Astrocyte of the spinal cord (primary cell): ENCODE measurements at places on chromosomes 12 and 14.

DNA sequence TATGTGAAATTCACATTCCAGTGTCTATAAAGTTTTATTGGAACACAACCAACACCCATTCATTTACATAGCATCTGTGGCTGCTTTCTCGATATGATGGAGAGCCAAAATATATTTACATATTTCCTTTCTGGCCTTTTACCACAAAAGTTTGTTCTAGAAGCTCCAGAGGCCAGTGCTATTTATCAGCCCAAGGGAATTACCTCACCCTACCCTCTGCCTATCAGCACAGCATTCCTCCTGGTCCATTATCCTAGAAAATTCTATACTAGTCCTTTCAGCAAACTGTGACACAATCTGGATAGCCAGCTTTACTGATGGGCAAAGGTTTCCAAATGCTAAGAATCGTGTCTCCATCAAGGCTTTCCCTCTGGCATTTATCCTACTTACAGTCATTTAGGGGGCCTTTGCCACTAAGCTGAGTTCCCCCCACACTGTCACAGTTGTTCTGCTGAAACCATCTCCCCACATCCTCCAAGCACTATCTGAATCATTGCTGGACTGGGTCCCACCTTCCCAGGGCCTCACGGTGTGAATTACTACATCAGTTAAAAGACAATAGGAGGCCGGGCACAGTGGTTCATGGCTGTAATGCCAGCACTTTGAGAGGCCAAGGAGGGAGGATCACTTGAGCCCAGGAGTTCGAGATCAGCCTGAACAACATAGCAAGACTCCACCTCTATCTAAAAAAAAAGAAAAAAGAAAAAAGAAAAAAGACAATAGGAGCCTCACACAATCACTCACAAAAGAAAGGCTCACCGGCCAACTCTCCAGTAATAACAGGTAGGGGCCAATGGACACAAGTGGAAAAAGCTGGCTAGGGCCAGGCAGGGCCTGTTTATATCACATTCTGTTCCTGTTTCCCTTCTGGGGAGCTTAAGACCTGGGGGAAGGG is 12.1 kb downstream of the SYNE3 start:
- peak; percentile 60 for DNase-seq

GRCh38 chr14:63908667-63909264 is 56.0 kb downstream of the SYNE2 start:
- DNase-seq = no peak

DNA sequence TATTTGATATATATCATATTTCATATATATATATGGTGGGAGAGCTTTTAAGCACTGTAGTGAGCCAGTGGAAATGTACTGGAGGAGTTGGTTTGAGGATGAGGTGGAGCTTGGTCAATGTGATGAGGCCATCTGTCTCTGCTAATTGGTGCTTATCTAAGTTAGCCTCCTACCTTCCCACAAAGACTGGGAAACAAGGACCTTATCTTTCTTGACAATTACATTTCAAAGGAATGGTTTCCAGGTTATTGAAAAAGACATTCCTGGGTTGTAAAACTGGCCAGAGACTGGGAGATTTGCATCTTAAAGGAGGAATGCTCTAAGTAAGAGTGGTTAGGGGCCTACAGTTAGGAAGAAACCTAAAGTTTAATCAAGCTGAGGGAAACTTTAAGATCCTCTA is 212.8 kb upstream of the SYT1 start:
- no peak for DNase-seq

GRCh38 chr14:35534873-35535482 is 1.0 kb downstream of the INSM2 start:
- peak; percentile 63 for DNase-seq

DNA sequence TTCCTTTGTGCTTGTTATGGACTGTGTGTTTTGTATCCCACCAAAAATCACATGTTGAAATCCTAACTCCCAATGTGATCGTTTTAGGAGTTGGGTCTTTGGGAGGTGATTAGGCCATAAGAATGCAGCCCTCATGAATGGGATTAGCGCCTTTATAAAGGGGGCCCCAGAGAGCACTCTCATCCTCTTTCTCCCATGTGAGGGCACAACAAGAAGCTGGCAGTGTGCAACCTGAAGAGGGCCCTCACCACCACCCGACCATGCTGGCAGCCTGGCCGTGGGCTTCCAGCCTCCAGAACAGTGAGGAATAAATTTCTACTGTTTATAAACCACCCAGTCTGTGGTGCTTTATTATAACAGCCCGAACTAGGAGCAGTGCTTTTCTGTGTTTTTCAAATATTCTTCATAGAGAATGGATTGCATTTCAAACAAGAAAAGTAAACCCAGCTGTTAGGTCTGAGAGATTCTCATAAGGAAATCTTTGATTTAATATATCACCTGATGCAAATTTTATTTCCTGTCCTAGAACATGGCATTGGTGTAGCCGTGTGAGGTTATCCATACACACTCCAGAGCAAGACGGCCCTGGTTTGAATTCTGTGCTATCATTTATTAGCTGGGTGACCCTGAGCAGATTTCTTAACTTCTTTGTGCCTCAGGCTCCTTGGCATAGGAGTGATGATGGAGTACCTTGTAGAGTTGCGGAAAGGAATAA is 27.8 kb downstream of the HSPB8 start:
- DNase-seq = no peak

GRCh38 chr12:67871231-67871630 is 118.0 kb upstream of the IFNG-AS1 start:
- no peak for DNase-seq

DNA sequence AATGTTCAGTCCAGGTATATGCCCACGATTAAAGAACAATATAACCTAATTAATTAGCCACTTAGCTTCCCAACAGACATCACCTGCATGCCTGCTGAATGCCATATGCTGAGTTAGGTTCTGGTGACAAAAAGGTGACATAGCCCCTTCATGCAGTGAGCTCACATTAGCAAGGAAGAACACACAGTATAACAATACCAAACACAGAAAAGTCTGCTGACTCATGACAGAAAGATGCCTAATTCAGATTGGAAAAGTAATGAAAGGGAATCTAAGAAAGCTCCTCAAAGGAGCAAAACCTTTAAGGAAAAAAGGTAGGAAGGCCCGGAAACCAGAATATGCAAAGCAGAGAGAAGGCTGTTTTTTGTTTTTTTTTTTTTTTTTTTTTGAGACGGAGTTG is 59.0 kb downstream of the FERMT2 start:
- DNase-seq = no peak

GRCh38 chr12:87157791-87158190 is 871.4 kb downstream of the C12orf50 start:
- peak; percentile 96 for DNase-seq

- no peak for DNase-seq
These were observed 296.9 kb downstream of the NUAK1 start for GRCh38 chr12:105841840-105842239.

- DNase-seq = no peak
These were observed 42.5 kb downstream of the PRKAB1 start for GRCh38 chr12:119710374-119710964.

GRCh38 chr12:25802143-25802542 is 156.3 kb upstream of the RASSF8 start:
- DNase-seq = no peak

DNA sequence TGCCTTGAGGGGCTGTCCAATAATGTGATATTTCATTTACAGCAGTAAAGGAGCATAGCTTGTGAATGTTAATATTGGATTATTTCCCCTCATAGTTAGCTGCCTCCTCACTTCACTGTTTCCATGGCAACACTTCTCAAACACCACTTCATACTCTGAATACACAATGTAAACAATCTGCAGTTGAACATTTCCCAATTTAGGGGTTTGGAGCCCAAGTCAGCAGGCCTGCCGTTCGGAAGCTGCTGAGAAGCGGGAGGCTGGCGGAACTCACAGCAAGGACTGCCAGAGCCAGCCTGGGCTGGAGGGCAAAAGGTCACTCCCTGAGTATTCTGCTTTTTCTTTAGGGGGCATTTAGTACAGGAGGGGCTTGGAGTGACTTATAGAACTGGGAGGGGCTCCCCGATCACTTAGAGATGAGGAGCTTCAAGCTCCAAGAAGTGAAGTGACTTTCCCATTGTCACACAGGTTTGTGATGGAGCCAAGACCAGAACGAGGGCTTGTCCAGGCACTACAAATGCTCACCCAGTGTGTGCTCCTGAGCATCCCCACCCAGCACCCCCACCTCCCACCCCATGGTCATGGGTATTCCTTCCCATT is 12.1 kb upstream of the SLC24A4 start:
- DNase-seq = no peak

- peak; percentile 30 for DNase-seq
These were observed 22.1 kb upstream of the SRGAP1 start for GRCh38 chr12:63822352-63822751.

DNA sequence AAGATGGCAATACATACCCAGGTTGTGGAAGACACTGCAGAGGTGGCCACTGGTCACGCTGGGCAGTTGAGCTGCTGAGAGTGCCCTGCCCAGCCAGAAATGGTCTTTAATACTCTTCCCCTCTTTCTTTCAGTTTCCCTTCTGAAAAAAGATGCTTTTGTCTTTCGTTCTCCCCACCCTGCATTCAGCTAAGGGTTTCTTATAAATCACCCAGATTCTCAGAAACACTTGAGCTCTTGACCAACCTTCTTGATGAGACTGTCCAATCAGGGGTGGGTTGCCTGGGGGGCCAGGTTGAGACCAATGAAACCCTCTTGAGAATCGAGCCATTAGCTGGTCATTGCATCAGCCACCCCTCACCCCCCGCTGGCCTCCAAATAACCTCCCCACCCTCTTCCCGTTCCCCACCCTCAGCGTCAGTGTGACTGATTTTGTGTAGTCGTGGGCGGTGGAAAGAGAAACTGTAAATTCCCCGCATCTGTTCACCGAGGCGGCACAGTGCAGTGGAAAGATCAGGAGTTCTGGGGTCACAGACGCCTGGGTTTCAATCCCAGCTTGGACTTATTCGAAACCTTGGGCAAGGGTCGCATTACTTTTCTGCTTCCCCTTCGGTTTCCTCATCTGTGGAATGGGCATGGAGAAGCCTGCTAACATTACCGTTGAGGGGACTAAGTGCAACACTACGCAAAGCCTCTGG is 52.3 kb downstream of the SLC25A47 start:
- DNase-seq = peak; percentile 96

- DNase-seq = peak; percentile 74
These were observed 5.8 kb downstream of the CCNB1IP1 start for GRCh38 chr14:20327005-20327869.

- DNase-seq = no peak
These were observed 983.6 kb downstream of the FLRT2 start for GRCh38 chr14:86513564-86513963.

- peak; percentile 33 for DNase-seq
These were observed 213.4 kb downstream of the EGLN3 start for GRCh38 chr14:33737446-33737845.

DNA sequence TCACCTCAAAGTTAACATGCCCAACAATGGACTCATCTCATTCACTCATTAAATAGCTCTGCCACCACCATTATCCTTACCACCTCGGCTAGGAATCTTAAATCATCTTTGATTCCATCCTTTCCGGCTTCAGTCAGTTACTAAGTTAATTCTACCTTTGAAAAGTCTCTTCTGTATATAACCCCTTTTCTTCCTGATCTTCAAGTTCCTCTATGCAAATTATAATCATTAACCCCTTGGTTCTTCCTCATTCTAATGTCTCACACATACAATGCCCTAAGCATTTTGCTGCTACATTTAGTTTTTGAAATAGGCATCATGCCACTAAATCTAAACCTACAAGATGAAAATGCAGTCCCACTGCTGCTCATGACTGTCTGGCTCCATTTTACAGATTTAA is 51.6 kb downstream of the ATP2B1 start:
- DNase-seq = no peak

DNA sequence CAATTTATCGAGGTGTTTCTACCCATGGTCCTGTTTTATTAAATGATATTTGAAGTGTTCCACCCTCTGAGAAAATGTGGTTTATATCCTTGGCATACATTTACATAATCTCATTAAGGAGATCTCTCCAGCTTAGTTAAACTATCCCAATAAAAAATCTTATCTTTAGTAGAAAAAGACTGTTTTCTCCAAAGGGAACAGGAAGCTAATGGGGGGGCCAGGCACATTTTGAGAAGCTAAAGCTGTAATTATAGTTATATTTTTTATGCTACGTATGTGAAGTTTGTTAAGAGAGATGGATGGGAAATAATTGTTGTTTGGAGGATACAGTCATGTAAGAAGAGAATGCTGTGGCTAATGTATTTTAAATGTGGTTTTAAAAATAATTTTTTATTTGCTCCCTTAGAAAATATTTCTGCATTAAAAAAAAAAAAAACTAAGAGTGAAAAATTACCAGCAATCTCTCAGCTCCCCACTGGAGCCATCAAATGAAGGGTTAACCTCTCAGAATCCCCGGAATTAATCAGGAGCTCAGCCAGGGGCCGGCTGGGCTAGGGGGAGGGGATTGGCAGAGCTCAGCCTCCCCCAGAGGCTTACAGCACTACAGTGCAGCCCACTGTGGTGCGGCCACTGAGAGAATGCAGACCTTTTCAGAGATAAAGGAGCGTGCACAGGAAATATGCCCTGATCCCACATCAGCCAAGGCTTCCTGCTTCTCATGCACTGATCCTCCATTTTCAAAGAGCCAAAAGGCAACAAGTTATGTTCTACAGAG is 185.8 kb downstream of the EGLN3 start:
- DNase-seq = peak; percentile 61

- DNase-seq = no peak
These were observed 5.4 kb upstream of the GPX2 start for GRCh38 chr14:64947710-64948611.

- DNase-seq = no peak
These were observed 56.2 kb downstream of the ARL6IP4 start for GRCh38 chr12:123036466-123037285.

- DNase-seq = no peak
These were observed 10.6 kb downstream of the EML1 start for GRCh38 chr14:99803803-99804202.

- no peak for DNase-seq
These were observed 115.1 kb downstream of the TSHR start for GRCh38 chr14:81070511-81070910.

DNA sequence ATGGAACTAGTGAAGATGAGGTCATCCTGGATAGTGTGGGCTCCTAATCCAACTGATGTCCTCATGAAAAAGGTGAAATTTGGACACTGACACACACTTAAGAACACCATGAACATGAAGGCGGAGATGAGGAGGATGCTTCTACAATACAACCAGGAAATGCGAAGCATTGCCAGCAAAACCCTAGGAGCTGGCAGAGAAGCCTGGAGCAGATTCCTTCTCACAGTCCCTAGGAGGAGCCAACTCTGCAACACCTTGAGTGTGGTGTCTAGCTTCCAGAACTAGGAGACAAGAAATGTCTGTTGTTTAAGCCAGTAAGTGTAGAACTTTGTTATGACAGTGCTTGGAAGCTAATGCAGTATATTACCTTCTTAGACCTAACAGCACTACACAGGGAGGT is 191.9 kb upstream of the PWP1 start:
- no peak for DNase-seq

- no peak for DNase-seq
These were observed 651.5 kb downstream of the FSCB start for GRCh38 chr14:43855556-43855955.

GRCh38 chr12:14828892-14829291 is 14.4 kb downstream of the ART4 start:
- peak; percentile 41 for DNase-seq

- no peak for DNase-seq
These were observed 90.2 kb upstream of the SLC38A2 start for GRCh38 chr12:46462641-46463355.
